Breast epithelium (tissue), 4 donors: ENCODE measurements at places on chromosomes 12 and 14. TPM values are rescaled to one million over a fixed set of nuclear protein-coding genes. Genes with fewer than 3 reads are reported as not detected.
A peak's percentile ranks its signal among the peaks of the same experiment; 100 is the strongest.

Gene ZBTB25
- total RNA-seq, result 12.3 TPM

Gene STON2
- 24.6 TPM for total RNA-seq

Gene TPPP2
- 0.15 TPM for total RNA-seq

Gene PAX9
- total RNA-seq, result 1.3 TPM

Gene KCNH3
- 0.66 TPM for total RNA-seq

Gene MYRFL
- total RNA-seq, result 1.3 TPM

Gene FBXO33
- total RNA-seq, result 15.8 TPM

Gene SLC17A8
- not detected for total RNA-seq

DNA sequence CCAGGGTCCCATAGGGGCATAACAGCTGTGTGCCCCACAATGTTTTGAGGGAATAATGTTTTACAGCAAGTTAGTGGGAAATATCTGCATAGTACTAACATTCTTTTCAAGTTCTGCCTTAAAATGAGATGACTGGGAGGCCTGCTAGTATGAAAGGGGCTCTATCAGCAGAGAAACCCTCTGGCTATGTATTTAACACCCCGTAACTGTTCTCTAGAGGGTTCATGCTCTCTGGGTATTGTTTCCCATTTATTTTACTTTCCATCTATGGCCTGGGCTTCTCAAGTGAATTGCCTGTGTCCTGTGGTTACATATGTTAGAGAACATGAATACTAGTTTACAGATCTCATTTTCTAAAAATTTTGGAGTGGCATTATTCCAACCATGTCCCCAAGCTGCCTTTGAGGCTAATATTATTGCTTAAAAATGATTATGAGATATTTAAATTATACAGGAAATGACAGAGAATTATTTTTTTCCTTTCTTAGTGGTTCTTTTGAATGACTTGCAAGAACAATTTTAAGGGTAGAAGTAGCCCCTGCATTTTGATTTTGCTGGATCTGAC lies 37.5 kb downstream of the GNG2 start:
- no peak for DNase-seq

- DNase-seq, result peak; percentile 70
Measured at GRCh38 chr14:103520657-103521437, 1.8 kb downstream of the CKB start.

DNA sequence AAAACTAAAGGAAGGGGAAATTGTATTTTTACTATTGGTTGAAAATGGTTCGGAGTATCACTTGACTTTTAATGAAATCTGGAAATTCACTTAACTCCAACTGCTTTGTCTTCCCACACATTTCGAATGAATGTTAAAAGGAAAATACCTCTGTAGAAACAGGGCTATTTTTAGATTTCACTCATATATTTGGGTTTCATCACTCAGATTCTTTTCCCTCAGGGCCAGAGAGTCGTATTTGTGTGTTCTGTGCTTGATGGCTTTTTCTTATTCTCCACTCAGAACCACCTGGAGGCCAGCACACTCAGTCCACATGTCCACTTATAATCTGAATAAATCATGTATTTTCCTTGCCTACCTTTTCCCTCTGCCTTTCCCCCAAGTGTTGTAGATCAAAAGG lies 40.0 kb downstream of the DAAM1 start:
- no peak for DNase-seq

DNA sequence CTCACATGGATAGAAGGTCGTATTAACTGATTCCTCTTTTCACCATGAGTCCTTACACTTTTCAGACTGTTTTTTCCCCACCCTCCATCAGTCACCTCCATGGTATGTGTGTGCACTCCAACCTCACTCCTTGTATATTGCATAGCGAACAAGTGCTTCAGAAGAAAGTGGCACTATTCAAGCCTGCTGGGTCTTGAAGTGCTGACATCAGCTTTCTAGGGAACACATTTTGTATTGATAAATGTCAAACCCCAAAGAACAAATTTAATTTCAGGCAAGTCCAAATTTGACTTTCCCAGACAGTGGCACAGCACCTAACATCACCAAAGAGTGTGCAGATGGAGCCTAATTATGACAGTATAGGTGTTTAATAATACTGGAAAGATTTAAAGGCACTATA lies 617.4 kb upstream of the STXBP6 start:
- no peak for DNase-seq

- no peak for DNase-seq
Measured at GRCh38 chr12:29051221-29051620, 97.9 kb upstream of the FAR2 start.

- DNase-seq, result no peak
Measured at GRCh38 chr12:86948851-86949250, 692.7 kb upstream of the MGAT4C start.

GRCh38 chr14:104023325-104024055 lies 62.0 kb upstream of the ASPG start:
- no peak for DNase-seq

GRCh38 chr12:57744194-57744776 lies 554 bp upstream of the TSPAN31 start:
- DNase-seq, result peak; percentile 77

DNA sequence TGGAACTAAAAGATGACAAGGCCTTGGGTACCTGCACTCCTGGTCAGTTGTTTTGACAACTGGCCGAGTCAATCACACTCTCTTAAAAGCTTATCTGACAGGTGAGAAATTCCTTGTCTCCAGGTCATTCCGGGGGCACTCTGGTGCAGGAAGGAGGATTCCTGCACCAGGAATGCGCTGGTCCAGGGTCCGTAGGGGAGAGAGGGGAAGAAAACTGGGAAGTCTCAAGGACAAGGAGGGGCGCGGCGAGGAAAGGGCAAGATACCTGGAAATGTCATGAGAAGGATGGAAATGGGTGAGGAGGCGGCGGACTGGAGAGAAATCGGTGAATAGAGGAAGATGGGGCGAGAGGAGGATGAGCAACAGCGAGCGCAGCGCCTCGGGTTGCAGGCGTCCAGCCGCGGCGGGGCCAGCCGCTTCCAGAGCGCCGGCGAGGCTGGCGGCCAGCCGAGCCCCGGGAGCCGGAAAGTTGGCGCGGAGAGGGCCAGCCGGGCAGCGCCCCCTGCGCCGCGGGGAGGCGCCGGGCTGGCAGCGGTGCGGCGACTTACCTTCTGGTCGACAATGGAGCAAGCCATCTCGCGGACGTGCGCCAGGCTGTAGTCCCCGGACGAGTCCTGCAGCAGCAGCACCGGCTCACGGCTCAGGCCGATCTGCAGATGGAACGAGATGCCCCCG lies 809 bp downstream of the PRKD1 start:
- no peak for DNase-seq

DNA sequence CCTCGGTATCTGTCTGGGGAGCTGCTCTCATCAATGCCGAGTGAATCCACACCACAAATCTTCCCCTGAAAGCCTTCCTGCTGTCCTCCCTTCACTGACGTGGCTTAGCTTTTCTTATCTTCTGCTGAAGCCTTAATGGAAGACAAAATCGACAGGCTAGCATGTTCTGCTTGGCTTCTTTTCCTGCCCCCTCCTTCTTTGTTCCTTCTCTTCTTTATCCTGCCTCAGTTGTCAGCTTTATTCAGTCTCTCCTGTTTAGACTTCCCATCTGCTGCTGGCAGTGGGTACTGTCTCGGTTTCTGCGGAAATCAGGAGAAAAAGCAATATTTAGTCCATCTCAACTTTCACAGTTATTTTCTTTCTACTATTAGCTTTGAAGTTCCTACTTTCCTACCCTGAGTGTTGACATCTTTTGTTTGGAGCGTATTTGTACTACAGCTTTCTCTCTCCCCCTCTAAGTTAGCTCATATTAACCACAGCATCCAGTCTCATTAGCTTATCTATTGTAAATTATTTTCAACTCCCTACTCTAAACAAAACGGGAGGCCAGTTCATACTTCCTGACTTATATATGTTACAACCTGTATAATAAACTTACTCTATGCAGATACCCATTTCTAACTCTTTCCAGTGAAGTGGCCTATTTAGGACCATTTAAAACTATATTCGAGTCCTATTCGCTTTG lies 226.0 kb downstream of the DACT1 start:
- DNase-seq, result no peak

- peak; percentile 55 for DNase-seq
Measured at GRCh38 chr12:50088577-50089335, 3.6 kb downstream of the SMARCD1 start.

- DNase-seq, result no peak
Measured at GRCh38 chr14:42517806-42518500, 911.3 kb downstream of the LRFN5 start.

GRCh38 chr12:87413784-87414183 lies 615.4 kb downstream of the C12orf50 start:
- DNase-seq, result no peak

DNA sequence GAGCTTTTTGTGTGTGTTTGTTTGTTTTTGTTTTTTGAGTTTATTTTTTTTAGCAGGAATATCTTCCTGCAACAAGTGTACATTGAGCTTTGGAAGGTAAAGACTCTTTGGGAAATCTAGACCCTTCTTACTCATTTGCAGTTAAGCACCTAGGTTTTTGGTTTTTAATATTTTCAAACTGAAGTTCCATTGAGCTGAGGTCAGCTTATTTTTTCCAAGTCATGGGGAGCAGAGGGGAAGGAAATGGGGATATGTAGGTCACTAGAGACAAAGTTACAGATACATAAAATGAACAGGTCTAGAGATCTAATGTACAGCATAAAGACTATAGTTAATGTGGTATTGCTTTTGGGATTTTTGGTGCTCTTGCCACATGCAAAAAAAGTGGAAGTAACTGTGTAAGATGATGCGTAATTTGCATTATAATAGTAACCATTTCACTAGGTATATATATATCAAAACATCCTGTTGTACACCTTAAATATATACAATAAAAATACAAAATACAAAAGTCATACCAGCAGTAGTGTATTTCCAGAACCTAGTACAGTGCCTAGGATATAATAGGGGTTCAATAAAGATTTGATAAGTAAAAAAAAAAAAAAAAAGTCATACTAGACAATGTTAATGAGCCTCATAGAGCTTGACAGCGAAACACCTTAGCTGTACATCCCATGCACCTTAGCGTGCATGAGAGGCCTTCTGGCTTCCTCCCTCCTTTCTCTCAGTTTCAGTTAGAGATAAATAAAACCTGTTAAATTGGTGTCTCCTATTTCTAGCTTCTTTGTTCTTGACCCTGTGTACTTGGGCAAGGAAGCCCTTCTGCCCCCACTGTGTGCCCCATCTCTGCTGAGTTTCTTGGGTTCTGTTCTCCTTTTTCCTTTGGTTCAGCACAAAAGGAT lies 22.7 kb downstream of the CGRRF1 start:
- no peak for DNase-seq

- DNase-seq, result no peak
Measured at GRCh38 chr12:14430394-14430986, 65.0 kb downstream of the ATF7IP start.

GRCh38 chr14:21965042-21965441 lies 291.4 kb upstream of the OR4E1 start:
- no peak for DNase-seq

DNA sequence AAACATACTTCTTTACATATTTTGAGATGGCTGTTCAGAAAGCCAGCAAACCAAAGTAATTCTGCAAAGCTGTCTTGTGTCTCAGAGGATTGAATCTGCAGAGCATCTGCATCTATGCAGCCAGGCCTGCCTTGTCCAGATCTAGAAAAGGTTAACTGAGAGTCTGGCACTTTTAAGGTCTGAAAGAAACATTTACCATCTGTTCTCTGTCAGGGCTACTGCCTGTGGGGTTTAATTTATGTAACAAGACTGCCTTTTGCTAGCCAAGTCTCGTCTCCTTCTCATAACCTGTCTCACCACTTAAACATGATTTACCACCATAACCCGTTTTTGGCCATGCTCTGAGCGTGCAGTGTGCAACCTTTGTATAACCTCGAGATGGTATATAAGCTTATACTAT lies 194.2 kb downstream of the SYT10 start:
- no peak for DNase-seq

GRCh38 chr12:12272869-12273268 lies 6.0 kb upstream of the LRP6 start:
- DNase-seq, result no peak

DNA sequence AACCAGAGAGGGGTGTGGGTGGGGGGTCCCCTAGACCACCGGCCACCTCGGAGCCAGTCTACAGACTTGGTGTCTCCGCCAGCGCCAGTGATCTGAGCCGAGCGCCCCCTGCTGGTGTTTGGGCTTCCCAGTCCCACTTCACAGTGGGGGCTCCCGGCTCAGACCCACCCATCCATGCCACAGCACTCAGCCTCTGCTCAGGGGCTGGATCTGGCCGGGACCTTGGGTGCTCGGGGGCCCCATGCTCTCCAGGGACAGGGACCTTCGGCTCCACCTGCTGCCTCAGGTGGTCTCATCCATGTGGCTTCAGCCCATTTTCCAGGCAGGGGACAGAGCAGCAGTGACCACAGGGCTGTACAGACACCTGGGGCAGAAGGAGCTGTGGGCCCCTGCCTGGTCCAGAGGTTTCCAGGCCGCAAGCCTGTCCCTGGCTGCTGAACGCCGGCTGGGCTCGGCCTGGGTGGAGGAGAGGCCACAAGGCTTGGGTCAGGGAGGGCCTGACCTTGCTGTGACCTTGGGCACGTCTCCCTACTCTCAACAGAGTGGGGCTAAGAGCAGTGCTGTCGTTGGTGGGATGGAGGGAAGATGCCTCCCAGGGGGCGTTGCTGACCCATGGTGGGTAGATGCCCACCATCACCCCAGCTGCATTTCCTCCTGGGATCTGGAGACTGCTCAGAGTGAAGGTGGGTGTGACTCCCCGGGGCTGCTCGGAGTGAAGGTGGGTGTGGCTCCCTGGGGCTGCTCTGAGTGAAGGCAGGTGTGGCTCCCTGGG lies 86.3 kb downstream of the KIF26A start:
- DNase-seq, result no peak

DNA sequence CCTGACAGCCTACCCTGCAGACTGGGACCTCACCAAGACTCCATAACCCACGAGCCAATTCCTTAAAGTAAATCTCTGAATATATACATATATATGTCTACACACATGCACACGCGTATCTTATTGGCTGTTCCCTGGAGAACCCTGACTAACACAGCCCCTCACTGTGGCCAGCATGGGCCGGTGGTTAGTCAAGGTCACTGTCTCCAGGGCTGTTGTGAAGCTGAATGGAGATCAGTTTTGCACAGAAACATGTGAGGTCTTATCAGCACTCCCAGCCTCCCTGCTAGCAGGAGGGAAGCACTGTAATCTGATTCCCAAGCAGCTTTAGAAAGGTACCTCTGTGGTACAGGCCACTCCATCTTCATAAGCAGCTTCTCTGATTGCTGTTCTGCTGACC lies 46.6 kb upstream of the PLEKHG6 start:
- DNase-seq, result no peak
